ENCODE measurements at places on chromosomes 13 and 19.

GRCh38 chr13:38366954-38367645 is 17.4 kb downstream of the UFM1 start:
- DNase-seq = peak; percentile 5

- no peak for DNase-seq
These were observed 81.4 kb downstream of the KCTD12 start for GRCh38 chr13:76804801-76805200.

GRCh38 chr19:16897029-16897855 is 8.4 kb downstream of the F2RL3 start:
- DNase-seq = peak; percentile 98

- DNase-seq = no peak
These were observed 35.0 kb upstream of the FRY start for GRCh38 chr13:31996601-31997000.

GRCh38 chr13:40446365-40446764 is 220.1 kb downstream of the FOXO1 start:
- DNase-seq = peak; percentile 61

DNA sequence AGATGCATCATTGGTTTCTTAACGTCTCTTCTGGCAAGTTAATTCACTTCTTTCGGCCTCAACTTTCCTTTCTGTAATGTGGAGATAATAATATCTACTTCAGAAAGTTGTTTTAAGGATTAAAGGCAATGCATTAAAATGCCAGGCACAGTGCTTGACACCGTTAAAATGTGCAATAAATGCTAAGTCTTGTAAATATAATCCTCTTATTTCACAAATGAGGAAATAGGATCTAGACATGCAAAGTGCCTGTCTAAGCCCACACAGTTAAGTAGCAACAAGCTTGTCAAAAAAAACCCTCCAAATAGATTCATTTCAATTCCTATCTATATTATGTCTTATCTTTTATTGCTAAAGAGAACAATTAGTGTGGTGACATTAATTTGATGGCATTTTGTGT is 86.4 kb upstream of the TSC22D1 start:
- no peak for DNase-seq

Data from cardiac fibroblast (primary cell).